Stimulated activated CD4-positive, alpha-beta T cell treated with anti-CD3 and anti-CD28 coated beads, Interleukin-15, amount 100 ng/mL, for 1 hour (primary cell): ENCODE measurements at places on chromosomes 2 and 18.

DNA sequence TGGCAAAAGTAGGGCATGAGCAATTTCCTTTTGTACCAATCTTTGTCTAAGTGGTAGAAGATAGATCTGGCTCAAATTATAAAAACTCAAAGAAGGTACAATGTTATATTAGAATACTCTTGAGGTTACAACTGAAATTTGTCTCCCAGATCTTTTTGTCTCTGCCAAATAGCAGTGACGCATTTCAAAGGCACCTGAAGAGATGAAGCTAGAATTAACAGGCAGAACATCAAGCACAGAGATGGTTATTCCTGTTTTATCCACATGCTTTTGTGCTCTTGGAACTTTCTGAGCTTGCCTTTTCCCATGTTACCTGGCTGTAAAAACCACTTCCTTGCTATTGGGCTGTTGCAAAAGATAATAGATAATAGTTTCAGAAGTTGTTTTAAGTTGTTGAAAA is 74.3 kb downstream of the GREB1L start:
- no peak for DNase-seq

- DNase-seq = no peak
These were observed 62.0 kb downstream of the GLI2 start for GRCh38 chr2:120797421-120798221.

GRCh38 chr2:165274698-165275097 is 35.5 kb downstream of the SCN2A start:
- no peak for DNase-seq

DNA sequence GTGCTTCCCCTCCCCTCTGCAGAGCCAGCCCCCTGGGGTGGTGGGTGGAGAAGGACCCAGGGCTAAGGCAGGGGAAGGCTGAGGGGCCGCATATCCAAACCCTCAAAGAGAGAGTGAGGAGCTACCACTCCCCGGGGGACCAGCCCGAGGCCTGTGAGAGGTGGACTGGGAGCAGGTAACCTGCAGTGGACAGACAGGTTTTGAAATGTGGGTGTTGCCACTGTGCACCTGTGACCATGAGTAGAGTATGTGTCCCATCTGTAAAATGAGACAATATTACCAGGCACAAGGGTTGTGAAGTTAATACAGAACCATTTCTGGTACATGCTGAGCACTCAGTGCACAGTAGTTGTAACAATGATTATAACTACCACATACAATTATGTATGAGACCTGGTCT is 51.2 kb upstream of the POMC start:
- DNase-seq = no peak
